ENCODE measurements at places on chromosomes 5 and 9.
A peak's percentile ranks its signal among the peaks of the same experiment; 100 is the strongest.

DNA sequence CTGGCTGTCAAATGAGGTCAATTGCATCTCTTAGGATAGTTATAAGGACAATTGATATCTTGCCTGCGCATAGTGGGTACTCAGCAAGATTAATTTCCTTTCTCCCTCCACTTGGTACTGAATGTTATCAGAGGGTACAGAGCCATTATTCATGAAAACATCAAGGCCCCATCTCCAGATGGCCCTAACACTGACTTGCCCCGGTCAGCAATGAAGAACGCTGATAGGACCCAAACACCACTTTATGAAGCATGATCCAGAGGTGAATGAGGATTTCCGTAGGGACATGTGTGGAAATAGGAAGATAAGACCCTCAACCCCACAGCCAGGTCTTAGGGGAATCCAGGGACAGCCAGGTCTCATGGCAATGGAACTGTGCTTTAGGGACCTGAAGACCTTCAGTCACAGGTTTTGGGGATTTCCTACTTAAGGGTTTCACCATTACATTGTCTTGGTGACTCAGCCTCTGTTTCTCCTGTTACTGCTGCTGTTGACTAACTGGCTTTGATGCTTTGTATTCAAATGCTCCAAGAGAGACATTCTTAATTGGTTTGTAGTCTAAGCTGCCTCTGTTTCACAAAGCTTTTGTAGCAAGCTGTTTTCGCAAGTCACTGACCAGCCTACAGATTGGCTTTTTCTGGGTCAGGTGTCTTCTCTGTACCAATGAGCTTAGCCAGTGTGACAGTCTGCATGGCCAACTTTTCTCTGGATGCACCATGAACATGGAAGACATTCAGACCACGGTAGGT lies 35.3 kb upstream of the IQGAP2 start:
- no peak for DNase-seq

DNA sequence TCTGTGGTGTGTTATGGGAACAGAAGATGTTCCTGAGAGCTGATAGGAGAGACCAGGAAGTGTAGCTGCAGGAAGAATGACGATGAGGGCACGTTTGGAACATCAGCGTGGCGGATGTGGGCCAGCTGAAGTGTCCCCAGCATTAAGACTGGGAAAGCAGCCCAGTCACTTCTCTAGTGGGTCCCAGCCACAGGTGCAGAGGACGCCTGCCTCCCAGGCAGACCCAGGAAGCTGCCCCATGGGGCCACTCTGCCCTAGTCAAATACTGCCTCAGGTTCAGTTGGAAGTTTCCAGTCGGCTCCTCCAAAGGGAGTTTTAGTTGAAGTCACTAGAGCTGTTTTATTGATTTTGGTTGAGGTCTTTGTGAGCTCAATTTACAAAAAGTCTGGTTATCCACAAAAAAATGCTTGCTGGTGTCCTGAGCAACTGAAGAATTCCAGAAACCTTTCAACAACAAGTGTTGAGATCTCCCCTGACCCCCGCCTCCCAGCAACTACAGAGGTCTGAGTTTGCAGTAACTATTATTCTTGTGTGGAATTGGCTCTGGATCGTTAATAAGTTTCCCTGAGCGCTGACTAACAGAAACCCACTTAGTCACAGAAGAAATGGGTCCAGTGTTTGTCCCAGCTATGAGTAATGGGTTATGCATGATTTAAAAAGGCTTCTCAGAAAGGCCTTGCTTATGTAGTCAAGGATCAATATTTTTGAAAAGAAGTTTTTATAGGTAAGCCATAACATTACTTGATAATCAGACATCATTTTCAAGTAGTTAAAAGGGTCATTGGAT lies 294.1 kb downstream of the FANCC start:
- no peak for DNase-seq

DNA sequence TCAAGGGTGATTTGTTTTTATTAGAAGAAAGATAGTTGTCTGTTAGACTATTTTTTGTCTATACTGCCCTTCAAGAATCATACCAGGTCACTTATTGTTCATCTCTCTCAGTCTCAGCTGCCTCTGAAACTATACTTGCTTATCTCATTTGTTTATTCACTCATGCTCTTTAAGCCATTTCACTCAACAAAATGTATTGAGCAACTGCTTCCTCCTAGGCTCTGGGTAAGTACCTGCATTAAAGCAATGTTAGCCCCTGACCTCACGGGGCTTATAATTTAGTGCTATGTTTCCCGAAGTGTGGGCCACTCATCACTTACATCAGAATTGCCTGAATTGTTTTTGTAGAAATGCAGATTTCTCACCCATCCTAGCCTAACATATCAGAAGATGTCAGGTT lies 100.9 kb downstream of the DPYSL3 start:
- no peak for DNase-seq

DNA sequence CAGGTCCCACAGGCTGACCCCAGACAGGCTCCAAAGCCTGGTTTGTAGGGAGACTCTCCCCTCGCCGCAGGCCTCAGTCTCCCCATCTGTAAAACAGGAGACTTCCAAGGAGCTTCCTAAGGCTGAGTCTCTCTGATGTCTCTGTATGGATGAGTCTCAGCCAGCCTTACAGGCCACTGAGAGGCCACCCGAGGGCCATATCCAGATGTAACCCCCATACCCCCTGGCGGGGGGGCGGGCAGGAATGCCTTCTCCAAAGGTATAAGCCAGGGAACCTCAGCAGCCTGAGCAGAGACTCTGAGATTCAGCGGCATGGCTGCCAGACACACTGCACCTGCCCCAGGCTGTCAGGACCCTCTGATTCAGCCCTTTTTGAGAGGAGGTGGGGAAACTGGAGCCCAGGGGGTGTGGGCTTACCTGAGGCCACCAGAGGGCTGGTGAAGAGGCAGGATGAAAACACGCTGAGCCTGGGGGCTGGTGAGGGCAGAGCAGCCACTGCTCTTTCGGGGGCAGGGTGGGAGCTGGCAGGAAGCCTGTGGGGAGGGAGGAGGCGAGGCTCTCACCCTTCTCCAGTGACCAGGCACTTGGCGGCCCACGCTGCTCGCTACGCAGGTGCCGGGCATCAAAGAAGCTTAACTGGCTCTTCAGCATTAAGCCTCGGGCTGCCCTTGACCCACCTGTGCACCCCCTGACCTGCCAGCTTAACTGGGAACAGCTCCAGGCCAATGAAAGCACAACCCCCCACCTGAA lies 5.5 kb upstream of the SUSD3 start:
- no peak for DNase-seq

DNA sequence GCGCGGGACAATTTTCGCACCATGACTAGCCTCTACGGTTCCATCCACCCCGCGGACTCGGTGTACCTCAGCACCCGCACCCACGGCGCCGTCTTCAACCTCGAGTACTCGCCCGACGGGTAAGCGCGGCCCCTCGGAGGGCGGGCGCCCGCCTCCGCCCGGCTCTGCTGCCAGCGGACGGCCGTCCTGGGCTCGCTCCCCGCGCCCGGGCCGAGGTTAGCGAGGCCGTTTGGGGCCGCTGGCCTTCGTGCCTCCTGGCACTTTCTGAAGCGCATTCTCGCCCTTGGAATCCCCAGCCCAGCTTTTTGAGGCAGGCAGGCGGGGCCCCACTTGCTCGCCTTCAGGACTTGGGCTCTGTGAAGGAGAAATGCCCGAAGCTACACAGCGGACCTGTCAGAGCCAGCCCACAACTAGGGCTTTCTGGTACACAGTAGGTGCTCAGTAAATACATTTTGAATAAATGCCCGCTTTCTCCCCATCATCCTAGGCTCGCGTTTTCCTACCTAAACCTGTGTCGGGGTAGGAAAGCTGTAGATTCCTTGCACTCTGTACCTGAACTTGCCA lies 772 bp downstream of the DCAF10 start:
- DNase-seq, result peak; percentile 61

GRCh38 chr9:99868845-99869244 lies 37.6 kb upstream of the STX17 start:
- DNase-seq, result no peak

DNA sequence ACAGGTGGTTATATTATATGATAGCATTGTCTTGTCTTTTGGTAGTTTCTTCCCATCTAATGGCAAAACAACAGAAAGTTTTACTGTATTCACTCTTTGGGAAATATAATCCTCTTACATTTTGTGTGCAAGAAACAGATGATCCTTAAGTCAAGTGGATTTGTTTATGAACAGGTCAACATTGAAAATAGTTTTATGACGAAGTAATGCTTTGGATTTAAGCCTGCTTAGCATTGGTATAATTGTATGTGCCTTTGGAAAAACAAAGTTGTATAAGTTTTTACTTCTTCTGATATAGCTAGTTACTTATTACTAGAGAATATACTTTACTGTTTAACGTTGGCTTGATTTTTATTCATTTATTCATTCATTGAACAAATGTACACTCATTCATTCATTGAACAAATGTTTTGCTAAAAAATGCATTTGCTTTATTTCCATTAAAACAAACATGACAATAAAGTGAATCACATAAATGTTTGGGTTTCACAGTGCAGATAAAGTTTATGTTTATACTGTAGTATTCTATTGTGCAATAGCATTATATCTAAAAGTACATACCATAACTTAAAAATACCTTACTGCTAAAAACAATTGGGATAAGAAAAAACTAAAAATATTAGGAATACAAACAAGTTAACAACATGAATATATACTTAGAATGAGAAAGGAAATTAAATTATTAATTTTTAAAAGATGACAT lies 12.3 kb downstream of the SGCD start:
- no peak for DNase-seq

GRCh38 chr5:932628-933250 lies 40.1 kb downstream of the TRIP13 start:
- peak; percentile 56 for DNase-seq

DNA sequence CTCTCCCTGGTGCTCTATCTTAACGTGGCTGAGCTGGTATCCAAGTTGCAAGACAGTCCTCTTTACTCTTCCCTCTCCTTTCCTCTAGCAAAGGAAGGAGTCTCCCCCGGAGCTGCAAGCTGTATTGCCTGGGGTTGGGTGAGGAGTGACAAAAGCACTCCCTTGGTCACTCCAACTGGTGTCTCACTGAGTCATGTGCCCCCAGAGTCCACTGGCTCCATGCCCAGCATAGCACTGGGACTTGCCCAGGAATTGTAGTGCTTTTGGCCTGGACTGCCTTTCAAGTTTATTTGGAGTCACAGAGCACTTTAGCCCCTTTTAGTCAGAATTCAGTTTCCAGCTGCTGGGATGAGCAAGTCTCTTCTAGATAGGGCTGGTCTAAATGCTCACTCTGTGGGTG lies 82.6 kb upstream of the FST start:
- DNase-seq, result no peak

DNA sequence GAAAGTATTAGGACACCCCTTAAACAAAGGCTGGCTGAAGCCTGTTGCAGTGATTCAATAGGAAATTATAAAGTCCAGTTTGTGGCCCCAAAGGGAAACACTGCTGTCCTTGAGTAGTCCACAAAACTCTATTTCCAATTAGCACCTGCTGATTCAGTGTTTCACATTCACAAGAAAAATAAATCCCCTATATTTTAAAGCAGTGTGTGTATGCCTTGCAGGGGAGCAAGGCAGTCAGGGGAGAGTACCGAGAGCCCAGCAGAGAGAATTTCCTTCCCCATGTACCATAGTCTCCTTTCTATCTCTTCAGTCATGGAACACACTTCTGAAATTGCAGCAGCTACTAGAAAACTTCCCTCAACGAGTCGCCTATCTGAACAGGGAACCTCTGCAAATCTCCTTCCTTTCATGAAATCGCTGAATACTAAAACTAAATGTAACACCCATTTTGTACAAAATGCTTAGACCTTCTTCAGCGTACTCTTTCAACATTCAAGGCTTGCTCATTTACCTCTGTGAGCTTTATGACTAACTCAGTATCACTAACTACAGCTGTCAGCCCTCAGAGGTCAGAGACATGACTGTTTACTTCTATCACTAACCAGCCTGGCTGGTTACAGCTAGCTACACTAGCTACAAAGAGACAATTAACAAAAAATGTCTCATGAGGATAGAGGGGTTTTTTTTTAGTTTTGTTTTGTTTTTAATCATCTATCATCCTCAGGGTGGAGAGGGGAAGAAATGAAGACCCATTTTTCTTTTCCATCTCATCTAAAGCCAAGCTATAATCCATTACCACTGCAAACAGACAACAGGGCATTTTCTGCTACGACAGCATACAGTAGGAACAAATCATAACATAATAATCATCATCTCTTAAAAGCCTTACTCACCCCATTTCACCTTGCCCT lies 188.7 kb downstream of the EBF1 start:
- no peak for DNase-seq

DNA sequence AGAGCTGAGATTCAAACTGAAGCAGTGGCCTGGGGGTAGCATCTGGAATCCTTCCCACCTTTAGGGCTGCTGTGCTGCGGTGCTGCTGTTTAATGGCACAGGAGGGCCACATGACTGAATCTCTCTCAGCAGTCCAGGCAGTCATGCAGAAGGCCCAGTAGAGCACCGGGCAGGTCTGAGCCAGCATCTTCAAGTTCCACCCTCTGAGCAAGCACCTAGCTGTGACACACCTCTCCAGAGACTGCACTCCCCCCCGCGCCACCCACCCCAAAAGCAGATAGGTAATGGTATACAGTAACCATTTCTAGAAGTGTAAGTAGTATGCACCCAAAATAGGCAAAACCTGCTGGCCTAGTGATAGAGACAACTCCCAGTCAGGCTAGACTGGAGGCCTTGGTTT lies 8.2 kb downstream of the IL4 start:
- DNase-seq, result no peak

DNA sequence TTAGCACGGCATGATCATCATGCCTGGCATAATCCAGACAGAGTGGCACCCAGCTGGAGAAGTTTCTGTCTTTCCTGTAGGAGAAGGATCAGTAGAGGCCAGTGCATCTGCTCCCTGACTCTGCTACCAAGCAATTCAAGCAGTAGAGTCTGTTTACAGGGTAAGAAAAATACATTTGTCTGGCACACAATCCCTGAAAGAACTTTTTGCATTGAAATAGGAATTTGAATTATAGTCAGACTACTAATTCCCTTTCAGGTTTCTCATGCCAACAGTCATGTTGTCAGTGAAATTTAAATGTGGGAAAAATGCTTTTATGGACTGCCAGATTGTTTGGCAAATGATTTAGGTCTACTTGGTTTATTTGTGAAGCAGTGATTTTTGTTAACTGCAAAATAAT lies 125.6 kb downstream of the RAB3C start:
- no peak for DNase-seq

DNA sequence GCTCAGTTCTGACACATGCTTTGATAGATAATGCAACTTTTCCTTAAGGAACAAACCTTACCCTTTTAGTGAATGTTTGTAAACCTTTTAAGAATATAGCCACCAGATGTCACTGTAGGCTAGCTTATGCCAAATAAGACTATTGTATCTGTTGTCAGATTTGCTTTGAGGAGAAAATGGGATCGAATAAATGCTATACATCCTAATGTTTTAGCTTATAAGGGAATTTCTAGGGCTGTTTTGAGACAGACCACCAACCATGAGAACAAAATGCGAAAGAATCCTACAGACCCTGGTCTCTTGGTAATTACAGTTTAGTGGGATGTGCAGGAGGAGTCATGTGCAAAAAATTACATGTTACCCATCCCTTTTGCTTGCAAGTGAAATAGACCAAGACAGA lies 127.6 kb upstream of the NMUR2 start:
- no peak for DNase-seq
